ENCODE measurements at places on chromosomes 11 and 22.

- DNase-seq: no peak
Measured at GRCh38 chr22:50177537-50178470, 7.3 kb downstream of the PANX2 start.

- no peak for DNase-seq
Measured at GRCh38 chr11:114084414-114084813, 24.9 kb downstream of the ZBTB16 start.

GRCh38 chr11:118912742-118913410, 12.8 kb downstream of the BCL9L start:
- DNase-seq: no peak

GRCh38 chr11:73330569-73331093, 22.6 kb downstream of the ARHGEF17 start:
- no peak for DNase-seq

DNA sequence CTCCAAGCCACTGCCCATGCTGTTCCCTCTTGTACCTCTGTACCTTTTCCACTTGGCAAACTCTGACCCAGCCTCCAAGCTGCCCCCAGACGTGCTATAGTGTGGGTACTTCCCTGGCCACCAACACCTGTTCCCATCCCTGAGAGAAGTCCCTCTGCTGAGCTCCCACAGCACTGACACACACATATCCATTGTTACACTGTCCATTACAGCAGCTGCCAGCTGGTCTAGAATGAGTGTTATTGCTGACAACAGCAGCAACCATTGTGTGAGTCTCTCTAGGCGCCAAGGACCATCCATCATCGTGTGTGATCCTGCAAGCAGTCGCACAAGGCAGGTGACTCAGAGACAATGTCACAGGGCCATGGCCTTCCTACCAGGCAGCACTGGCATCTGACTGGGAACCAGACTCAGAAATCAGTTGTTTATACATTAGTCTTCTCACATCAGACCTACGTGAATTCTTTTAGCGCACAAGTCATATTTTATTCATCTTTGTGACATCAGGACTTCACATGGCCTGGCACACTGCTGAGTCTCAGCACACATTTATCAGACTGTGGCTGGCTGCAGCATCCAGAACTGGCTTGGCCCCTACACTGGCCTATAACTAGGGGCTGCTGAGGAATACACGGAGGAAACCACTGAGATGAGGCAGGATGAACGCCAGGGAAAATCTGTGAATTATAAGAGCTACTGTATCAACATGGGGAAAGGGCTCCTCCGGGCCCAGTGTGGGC, 56.4 kb downstream of the SGSM3 start:
- DNase-seq: peak; percentile 55

- DNase-seq: no peak
Measured at GRCh38 chr22:39926753-39927152, 25.9 kb downstream of the GRAP2 start.

DNA sequence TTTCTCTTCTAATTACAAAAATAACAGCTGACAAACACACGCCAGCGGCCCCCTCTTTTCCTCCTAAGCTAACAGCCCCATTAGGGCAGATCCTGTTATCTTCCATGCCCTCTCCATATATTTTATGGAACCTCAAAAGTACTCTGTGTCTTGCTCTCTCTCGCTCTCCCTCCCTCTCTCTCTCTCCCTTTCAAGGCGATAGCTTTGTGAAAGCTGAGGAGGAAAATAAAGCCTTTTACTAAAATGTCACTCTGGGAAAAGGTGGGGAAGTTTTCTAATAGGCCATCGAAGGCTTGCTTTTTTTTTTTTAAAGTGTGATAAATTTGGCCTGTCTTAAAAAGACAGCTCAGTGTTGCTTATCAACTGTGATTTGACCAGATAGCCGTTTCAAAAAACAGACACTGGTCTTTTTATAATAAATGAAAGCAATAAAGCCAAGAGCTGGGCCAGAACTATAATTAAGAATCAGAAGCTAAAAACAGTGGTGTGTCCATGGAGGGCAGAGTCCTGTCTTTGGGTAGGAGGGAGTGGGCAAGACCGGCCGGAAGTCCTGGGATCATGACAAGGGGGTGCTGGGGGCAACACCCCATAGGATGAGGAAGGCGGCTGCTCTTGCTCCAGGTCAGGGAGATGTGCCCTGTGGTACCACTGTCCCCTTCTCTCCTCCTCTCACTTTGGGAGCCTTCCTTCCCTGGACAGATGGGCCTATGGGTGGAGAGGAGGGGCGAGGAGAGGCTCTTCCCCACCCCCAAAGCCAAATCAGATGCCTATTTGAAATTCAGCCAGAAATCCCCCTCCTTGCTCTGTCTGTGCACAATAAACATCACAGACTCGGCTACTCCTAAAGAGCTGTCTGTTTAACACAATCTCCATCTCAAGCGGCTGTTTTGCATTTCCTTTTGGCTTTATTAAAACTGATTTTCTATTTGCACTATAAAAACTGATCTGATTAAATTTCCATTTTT, 267.2 kb downstream of the BUD13 start:
- DNase-seq: no peak

GRCh38 chr11:129866311-129866710, 29.1 kb downstream of the NFRKB start:
- no peak for DNase-seq

GRCh38 chr11:65112546-65113360, 1.1 kb downstream of the TM7SF2 start:
- peak; percentile 43 for DNase-seq

- no peak for DNase-seq
Measured at GRCh38 chr11:57287884-57288283, 36.9 kb downstream of the TNKS1BP1 start.

DNA sequence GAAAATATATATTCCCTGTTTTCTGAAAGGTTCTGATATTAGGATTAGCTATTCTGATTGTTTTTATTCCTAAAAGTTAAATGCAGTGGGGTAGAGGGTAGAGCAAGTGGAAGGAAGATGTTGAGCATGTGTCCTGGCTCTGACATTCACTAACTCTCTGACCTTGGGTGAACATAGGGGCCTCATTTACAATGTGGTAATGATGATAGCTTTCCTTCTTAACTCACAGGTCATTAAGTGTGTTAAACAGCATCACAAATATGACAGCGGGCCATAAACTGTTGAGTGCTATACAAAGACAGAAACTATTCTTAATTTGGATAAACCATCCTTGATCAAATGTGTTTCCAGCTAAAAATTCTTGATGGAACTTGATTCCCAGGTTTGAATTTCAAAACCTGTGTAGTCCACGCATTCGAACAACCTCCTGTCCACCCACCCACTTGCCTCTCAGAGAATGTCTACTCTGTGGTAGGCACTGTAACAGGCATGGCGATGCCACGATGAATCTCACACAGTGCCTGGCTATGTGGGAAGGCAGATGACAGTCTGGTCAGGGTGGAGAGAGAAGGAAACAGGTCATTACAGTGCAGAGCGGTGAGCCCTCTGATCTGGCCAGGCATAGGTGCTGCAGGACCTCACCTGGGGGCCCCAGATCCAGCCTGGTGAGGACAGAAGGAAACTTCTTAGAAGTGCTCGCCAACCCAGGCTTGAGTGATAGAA, 19.3 kb upstream of the PEX26 start:
- DNase-seq: no peak

- DNase-seq: no peak
Measured at GRCh38 chr11:20122131-20122530, 38.1 kb downstream of the DBX1 start.

- DNase-seq: no peak
Measured at GRCh38 chr22:19767427-19768341, 7.1 kb downstream of the TBX1 start.

GRCh38 chr11:17395978-17396377, 7.5 kb upstream of the KCNJ11 start:
- DNase-seq: no peak

GRCh38 chr11:125063429-125064043, 431 bp downstream of the SLC37A2 start:
- DNase-seq: no peak

DNA sequence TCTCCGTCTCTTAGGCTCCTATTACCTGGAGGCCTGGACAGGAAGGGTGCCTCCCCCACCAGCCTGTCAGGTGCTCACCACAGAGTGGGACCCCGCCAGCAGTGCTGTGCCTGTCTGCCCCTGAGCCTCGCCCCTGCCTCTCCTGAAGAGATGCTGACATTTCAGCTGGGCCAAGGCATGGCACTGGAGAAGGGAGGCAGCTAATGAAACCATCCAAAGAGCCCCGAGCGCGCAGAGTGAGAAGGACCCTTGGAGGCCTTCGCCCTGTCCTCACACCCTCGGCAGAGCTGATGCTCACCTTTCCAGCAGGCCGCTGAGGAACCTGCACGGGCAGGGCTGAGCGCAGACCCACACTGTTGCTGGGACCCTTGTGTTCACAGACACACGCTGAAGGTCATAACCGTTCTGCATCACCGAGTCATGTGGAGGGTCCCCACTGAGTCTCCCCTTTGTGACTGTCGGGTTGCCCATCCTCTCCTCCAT, 2.1 kb upstream of the LRFN4 start:
- DNase-seq: no peak

DNA sequence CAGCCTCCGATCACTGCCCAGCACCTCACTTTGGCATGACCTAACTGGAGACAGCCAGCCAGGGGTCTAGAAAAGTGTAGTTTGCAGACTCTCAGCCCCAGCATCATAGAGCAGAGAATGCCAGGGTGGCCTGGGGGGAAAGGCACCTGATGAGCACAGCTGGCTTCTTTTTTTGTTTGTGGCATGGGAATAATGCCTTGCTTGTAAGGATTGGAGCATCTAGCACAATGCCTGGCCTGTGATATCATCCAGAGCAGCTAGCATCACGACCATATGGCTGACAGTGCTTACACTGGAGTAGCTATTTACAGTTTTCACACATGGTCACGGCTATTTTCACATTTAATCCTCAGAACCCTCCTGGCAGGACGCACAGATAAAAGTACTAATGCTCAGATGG, 594.8 kb upstream of the B3GAT1 start:
- DNase-seq: peak; percentile 32

GRCh38 chr11:93587858-93588581, 44.8 kb upstream of the SMCO4 start:
- DNase-seq: no peak

DNA sequence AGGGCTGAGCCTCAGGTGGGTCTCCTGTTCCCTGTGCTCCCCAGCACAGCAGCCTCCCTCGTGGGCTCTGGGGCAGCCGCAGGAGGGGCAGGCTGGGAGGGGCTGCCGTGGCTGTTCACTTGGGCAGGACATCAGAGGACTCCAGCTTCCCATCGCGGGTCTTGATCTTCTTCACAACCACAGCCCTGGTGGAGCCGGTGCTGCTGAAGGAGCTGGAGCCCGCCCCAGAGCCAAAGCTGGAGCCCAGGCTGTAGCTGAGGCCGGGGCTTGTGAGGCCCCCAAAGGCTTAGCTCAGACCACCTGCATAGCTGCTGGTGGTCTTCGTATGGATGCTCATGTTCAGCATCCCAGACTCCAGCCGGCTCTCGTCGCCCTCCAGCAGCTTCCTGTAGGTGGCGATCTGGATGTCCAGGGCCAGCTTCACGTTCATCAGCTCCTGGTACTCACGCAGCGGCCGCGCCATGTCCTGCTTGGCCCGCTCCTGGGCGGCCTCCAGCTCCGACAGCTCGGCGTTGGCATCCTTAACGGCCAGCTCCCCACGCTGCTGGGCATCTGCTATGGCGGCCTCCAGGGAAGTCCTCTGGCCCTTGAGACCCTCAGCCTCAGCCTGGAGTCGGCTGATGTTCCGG, 126.1 kb downstream of the NECTIN1 start:
- DNase-seq: no peak

Measured in amygdala (tissue), 56 donors.